ENCODE measurements at places on chromosomes 7 and 10.
A peak's percentile ranks its signal among the peaks of the same experiment; 100 is the strongest.

DNA sequence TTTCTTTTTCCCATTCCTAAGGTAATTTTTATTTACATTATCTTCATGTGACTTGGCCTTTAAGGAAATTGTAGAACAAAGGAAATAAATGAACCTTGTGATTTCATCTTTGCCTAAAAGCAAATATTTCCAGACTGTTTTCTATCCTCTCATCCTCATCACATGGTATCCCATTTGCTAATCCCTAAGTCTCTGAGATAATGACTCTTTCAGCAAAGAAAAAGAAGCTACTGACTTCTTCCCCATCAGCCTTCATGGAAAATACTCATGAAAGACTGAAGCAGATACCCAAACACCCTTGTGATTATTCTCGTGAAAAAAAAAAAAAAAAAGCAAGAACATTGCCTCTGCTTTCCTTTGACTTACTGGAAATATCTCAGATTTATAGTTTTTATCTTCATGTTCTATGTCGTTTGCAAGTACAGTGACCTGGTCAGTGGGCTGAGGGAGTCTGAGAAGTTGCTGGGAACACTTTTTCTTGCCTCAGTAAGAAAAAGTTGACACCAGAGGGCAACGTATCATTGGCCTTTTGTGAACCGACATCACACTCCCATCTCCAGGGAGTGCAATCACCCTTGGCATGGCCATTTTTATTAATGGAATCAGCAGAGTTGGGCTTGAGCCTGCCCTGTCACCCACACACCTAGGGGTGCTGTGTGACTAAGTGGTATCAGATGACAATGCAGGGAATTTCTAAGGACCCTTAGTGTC, 246.0 kb upstream of the KMT2E start:
- no peak for DNase-seq

GRCh38 chr10:15096661-15097010, 519 bp upstream of the RPP38 start:
- no peak for DNase-seq

GRCh38 chr7:30028749-30029635, 780 bp downstream of the PLEKHA8 start:
- no peak for DNase-seq

GRCh38 chr10:84608126-84608525, 279.7 kb downstream of the CCSER2 start:
- DNase-seq: no peak

- DNase-seq: no peak
Observed at GRCh38 chr10:107614939-107615685, 450.6 kb upstream of the SORCS1 start.

- no peak for DNase-seq
Observed at GRCh38 chr7:55271069-55271626, 94.0 kb upstream of the LANCL2 start.

DNA sequence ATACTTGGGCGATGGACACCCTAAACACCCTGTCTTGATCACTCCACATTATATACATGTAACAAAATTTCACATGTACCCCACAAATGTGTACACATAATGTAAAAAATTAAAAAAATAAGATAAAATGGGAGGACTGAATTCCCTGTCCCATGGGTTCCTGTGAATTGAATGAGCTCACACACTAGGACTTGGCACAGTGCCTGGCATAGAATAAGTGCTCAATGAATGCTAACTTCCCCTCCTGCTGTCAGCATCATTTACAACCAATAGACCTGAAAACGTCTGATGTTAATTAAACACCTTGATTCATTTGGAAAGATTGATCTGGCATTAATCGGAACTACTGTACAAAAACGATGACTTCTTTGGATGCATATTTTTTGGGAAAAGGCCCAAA, 117.3 kb upstream of the ZNF438 start:
- no peak for DNase-seq

DNA sequence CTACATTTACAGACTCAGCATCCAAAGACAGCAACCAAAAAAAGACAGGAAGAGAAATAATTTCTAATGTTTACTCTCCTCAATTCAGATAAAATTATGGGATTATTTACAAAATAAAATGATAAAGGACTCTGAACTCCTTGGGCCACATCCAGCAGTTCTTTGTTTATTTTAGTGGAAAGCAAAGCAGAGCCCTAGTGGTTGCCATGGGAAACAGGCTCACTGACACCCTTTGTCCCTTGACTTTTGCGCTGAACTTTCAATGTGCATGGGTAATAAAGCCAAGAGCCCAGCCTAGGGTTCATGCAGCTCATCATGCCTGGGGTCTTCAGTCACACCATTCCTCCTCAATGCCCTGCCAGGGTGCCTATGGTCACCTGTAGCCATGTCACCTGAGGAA, 442.6 kb upstream of the IGFBP3 start:
- no peak for DNase-seq

- no peak for DNase-seq
Observed at GRCh38 chr7:99476107-99476506, 3.4 kb downstream of the ZNF789 start.

- no peak for DNase-seq
Observed at GRCh38 chr7:29019896-29020295, 61.8 kb upstream of the TRIL start.

- DNase-seq: no peak
Observed at GRCh38 chr10:49559476-49559875, 20.6 kb upstream of the ERCC6 start.

DNA sequence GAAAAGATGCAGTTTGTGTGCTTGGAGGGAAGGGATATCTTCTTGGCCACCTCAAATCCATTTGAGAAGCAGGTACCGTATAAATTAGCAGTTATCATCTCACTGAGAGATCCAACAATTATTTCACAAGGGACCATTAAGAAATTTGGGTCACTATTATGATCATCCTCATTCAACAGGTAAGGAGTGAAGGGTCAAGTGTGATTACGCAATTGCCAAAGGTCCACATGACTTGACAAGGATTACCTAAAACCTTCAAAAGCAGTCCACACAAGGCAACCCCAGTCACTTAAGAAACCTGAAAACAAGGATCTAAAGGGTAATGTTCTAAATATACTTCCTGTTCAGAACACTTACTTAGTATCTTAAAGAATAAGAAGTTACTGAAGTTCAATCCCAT, 27.4 kb downstream of the CCDC6 start:
- DNase-seq: no peak

DNA sequence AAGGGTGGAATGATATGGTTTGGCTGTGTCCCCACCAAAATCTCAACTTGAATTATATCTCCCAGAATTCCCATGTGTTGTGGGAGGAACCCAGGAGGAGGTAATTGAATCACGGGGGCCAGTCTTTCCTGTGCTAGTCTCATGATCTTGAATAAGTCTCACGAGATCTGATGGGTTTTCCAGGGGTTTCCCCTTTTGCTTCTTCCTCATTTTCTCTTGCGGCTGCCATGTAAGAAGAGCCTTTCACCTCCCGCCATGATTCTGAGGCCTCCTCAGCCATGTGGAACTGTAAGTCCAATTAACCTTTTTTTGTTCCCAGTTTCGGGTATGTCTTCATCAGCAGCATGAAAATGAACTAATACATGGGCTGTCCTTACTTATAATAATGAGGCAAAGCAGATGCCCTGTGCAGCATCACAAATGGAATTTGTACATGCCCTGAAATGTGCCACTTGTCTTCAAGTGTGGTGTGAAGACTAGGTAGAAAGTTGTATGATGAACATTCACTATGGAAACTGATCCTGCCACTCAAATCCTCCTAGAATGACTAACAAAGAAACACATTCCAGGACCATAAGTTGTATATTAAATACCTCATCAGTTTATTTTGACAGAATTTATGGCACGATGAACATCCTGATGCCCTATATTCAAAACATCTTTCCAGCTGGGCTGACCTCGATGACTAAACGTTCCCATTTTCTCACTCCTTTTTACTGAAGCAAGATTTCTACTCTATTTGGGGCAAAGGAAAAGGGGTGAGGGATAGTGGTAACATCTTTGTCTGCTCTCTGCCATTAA, 122.8 kb upstream of the CTTNBP2 start:
- DNase-seq: no peak

- no peak for DNase-seq
Observed at GRCh38 chr7:50795253-50795652, 12.6 kb upstream of the GRB10 start.

DNA sequence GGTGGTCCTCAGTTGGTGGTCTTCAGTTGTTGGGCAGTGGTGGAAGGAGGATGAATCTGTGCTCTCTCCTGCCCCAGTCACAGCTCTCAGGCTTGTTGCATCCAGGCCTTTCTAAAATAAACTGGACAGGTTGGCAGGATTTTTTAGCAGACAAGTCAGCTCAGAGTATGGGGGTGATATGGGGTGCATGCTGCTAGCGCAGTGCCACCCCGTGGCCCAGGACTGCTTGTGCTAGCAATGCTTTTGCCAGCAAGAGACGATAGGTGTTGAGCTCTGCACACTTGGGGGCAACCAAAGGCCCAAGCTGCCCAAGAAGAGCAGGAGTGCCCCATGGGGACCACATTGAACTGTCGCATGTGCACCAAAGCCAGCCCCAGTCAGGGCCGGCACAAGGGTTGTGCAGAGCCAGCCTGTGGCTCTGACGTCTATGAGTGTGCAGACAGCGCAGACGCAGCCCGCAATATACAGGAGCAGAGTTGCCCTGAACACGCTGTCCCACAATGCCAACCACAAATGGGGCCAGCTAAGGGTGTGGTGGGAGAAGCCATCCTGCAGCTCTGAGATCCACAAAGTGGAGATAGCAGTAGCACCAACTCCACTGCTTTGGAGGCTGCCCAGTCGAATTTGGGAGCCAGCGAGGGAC, 49.8 kb upstream of the PDSS1 start:
- DNase-seq: no peak

- DNase-seq: no peak
Observed at GRCh38 chr10:86356296-86356695, 10.3 kb downstream of the GRID1 start.

- DNase-seq: no peak
Observed at GRCh38 chr7:25669961-25670841, 441.9 kb upstream of the NPVF start.

- peak; percentile 98 for DNase-seq
Observed at GRCh38 chr7:80722616-80723195, 84.3 kb downstream of the CD36 start.

GRCh38 chr7:13110107-13110506, 422.7 kb downstream of the ARL4A start:
- no peak for DNase-seq

DNA sequence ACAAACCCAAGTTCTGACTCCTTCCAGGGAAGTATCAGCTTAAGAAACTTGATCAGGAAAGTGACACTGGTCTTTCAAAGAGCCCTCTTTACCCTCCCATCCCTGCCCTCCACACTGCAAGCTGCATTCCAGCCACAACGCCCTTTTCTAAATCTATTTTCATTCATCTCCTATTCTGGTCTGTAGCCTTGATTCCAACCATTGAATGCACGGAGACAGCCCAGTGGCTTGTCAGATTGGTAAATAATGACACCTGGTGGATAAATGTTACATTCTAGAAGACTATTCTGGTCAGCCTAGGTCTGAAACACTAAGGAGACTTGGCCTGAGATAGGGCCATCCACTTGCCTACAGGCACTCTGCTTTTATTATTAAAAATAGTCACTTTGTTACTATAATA, 20.9 kb downstream of the MORN4 start:
- peak; percentile 33 for DNase-seq

GRCh38 chr7:115662120-115662519, 368.4 kb downstream of the TFEC start:
- no peak for DNase-seq

DNA sequence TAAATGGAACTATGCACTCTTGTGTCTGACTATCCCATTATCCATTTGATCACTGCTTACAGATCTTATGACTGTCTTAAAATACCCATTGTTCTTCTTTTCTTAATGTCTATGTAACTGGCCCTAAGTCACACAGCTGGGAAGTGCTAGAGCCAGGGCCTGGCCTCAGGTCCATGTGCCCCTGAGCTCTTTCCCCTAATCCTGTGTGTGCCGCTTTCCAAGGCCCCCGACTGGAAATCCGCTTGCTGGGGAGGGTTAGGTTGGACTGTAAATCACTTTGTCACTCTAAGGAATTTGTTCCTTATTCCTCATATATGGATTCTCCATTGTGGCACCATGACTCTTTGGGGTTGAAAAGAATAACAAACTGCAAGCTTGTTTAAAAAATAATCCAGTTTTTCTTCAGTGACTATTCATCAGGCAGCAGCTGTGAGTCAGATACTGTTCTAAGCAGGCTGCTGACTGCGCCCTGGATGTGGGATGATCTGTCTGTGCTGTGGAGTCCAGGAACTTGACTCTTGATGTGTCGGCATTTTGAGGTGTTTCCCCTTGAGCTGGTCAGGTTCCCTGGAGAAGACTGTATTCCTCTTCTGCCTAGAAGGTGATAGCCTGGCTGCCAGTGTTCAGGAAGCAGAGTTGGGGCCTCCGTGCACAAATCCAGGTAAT, 236.3 kb downstream of the SDK1 start:
- peak; percentile 6 for DNase-seq

DNA sequence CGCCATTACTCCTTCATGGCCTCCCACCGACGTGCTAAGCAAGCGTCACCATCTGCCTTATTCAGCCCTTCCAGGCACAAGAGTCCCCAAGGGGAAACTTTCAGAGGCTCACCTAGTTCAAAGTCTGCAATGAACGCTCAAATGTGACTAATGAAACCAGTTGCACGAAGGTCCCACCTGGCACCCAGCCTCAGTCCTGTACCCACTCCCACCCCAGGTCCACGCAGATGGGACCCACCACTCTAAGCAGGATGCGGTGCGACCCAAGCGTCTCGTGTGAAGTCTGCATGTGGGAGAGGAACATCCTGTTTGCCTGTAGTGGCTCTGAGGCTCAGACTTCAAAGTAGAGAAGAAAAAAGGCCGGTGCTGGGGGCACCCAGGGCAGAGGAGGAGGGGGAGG, 40.3 kb downstream of the RGS10 start:
- DNase-seq: no peak
